ENCODE measurements at places on chromosomes 2 and 18.

GRCh38 chr2:80007777-80008503, 296.6 kb downstream of the LRRTM1 start:
- DNase-seq = no peak

DNA sequence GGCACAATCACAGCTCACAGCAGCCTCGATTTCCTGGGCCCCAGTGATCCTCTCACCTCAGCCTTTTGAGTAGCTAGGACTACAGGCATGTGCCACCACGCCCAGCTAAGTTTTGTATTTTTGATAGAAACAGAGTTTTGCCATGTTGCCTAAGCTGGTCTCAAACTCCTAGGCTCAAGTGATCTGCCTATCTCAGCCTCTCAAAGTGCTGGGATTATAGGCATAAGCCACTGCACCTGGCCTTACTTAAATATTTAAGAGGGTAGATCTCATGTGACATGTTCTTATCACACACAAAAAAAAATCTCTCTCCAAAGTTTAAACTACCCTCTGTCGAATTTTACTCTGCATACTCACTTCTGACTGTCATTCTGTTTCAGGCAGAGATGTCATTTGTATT, 75.4 kb upstream of the CHRNA1 start:
- no peak for DNase-seq

DNA sequence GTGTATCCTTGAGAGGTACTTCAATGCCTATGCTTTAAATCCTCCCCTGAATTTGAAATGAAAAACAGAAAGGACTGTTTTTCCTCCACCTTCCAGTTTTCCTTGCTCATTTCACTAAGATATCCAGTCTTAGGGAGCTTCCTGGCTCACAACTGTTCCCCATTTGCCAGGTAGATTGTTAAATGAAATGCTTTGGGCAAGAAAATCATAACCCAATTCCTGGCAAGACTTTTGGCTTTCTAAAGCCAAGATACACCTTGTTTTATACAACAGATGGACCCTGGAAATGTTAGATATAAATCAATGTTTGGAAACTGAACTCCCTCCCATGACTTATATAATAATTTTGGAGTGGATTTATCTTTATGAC, 3.6 kb upstream of the CHMP3 start:
- no peak for DNase-seq

GRCh38 chr2:241885946-241886643, 16.6 kb downstream of the RTP5 start:
- no peak for DNase-seq

DNA sequence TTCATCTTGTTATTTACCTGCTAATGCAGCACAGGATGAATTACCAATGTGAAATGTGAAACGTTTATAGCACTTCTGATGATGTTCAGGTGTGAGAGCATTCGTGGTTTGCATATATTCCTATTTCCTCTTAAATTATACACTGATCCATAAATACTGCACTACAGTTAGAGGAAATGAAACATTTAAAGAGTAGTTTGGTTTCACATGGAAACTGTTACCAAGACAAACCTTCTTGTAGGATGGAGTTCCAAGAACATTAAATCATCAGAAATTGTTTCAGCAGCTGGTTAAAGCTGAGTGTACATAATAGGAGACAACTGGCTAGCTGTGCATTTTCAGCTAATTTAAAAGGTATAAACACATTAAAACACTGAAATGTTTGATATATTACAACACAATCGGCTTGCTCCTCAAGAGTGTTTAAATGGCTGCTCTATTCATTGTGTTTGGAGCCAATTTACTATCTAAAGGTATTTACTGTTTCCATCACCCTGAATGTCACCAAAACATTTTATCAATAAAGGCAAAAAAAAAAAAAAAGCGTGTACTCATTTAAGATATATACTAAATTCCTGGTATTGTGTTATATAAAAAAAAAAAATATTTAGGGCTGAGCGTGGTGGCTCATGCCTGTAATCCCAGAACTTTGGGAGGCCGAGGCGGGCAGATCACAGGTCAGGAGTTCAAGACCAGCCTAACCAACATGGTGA, 100.6 kb downstream of the DYM start:
- no peak for DNase-seq

DNA sequence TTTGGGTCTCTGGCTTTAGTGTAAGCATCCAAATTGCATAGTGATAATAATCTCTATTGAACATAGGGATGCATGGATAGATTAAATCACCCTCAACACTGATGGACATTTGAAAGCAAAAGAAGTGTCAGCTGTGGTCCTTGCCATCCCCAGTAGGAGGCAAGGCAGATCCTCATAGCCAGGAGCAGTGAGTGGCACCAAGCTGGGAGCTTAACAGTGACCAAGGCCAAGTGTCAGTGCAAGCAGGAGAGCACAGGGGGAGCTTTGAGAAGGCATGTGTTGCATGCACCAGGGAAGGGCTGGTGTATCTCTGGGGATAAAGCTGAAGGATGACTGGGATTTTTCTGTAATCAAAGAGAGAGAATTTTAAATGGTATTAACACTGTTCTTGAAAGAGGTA, 14.7 kb downstream of the SLC14A1 start:
- DNase-seq = no peak

GRCh38 chr2:15975261-15975600, 34.9 kb downstream of the MYCN start:
- DNase-seq = no peak

- no peak for DNase-seq
Measured at GRCh38 chr2:37656512-37657423, 14.7 kb downstream of the CDC42EP3 start.

DNA sequence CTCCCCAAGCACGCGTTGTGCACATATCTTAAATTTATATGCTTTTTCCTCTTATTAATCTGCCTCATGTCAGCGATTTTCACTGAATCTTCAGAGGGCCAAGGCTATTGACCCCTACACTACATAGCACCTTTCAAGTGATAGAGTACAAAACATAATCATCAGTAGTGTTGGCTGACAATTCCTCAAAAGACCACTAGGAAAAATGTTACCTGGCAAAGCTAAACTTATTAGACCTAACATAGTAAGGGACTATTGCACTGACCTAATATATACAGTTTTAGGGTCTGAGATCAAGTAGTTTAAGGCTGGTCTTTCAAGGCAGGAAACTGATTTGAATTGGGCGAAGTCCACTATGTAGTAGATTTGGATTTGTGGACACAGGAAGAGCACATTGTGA, 244.2 kb upstream of the ZC3H15 start:
- no peak for DNase-seq
